ENCODE measurements at places on chromosomes 1 and 21.

DNA sequence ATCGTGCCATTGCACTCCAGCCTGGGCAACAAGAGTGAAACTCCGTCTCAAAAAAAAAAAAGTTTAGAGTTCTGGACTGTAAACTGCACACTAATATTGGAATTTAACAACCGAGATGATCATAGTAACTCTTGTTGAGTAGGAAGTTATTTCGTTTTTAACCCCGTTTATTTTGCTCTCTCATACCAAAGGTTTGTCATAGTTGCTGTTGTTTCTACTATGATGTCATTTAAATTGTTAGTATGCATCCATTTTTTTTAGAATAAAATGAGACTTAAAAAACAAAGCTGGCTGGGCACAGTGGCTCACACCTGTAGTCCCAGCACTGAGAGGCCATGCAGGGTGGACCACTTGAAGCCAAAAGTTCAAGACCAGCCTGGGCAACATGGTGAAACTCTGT lies 49.3 kb downstream of the DOP1B start:
- no peak for DNase-seq

DNA sequence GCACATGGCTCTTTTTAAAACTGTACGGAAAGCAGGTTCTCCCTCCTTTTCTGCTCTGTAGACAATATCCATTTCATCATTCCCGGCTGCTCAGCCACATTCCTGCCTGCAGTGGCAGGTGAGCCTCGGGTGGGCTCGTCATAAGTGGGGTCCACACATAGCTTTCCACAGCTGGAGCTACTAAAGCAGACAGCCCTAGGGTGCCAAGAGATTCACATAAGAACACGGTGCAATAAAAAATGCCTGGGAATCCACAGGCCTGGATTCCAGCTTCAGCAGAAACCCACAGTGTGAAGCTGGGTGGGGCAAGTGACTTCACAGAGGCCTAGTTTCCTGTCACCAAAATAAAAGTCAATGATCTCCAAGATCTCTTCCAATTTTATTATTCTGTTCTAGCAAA lies 96.4 kb downstream of the MIS18A start:
- no peak for DNase-seq

DNA sequence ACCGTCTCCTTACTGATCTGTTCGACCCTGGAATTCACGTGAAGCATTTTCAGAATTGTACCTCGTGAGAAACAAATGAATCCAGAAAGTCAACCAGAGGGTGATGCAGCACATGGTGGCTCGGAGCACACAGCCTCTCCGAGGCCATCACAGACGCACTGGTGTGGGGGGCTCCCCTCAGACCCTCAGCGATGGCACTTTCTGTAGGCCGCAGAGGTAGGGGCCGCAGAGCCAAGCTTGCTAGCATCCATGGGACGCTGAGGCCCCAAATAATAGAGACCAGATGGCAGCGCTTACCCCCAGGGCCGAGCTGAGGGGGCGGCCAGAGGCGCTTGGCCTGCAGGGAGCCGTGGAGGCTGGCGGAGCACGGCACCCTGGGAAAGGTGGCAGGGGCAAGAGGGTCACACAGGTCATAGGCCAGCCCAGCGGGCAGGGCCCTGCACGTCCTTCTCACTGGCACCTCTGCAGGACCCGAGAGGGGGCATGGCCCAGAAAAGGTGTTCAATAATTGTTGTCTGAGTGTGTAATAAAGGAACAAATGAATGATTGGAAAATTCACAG lies 28.1 kb upstream of the COL6A2 start:
- no peak for DNase-seq

GRCh38 chr1:10170239-10170574 lies 40.2 kb upstream of the KIF1B start:
- DNase-seq, result no peak

Data from thymus (tissue), 14 donors.